ENCODE measurements at places on chromosomes 1 and 21. TPM values are rescaled to one million over a fixed set of nuclear protein-coding genes. Genes with fewer than 3 reads are reported as not detected.

The TBX15 gene
- 0.13 TPM for total RNA-seq

The NAV1 gene
- total RNA-seq: 46.3 TPM

The BCAS2 gene
- total RNA-seq: 22.6 TPM

The SPRR1A gene
- not detected for total RNA-seq

The S100A14 gene
- total RNA-seq: 1.1 TPM

The TOMM20 gene
- total RNA-seq: 85.9 TPM

The DYRK3 gene
- 7.1 TPM for total RNA-seq

The SPAG17 gene
- total RNA-seq: under 0.01 TPM

The HSD3B2 gene
- total RNA-seq: not detected

The PDE9A gene
- not detected for total RNA-seq

The C1orf167 gene
- total RNA-seq: not detected

The MATN1 gene
- total RNA-seq: not detected

The CRNN gene
- not detected for total RNA-seq

The NECTIN4 gene
- total RNA-seq: under 0.01 TPM

The FCRL6 gene
- not detected for total RNA-seq

The AZIN2 gene
- 9.6 TPM for total RNA-seq
